ENCODE measurements at places on chromosomes 3 and 15.

- no peak for DNase-seq
Measured at GRCh38 chr3:121520510-121520909, 25.3 kb downstream of the POLQ start.

DNA sequence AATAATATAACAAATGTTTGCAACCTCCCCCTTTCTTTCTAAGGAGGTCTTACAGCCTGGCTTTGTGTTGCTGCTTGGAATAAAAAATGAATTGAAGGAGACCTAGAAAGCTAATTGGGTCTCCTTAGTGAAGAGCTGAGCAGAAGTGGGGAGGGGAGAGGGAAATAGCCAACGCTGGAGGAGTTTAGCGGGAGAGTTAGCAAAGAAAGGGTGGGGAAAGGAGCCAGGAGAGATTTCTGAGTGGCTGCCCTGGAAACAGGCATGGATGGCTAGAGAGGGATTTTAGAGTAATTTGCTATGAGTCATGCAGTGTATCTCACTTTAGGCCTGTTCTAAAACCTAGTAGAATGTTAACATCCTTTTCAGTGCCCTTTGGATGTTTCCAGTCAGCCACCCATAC is 45.2 kb upstream of the PFN2 start:
- no peak for DNase-seq

DNA sequence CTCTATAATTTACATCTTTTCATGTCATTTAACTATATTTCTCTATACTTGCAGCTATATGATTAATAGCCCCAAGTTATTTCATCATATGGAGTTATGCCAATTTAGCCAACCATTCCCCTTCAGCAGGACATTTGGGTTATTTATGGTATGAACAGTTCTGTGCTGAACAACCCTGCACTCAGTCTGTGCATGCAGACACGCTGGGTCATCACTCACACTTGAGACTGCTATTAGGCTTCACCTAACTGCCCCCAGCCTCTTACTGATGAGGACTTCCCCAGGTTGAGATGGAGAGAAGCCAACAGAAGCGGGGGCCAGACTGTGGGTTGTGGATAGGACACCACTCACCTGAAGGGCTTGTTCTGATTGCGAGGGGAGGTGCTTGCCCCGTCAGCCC is 7.3 kb downstream of the TADA3 start:
- no peak for DNase-seq

DNA sequence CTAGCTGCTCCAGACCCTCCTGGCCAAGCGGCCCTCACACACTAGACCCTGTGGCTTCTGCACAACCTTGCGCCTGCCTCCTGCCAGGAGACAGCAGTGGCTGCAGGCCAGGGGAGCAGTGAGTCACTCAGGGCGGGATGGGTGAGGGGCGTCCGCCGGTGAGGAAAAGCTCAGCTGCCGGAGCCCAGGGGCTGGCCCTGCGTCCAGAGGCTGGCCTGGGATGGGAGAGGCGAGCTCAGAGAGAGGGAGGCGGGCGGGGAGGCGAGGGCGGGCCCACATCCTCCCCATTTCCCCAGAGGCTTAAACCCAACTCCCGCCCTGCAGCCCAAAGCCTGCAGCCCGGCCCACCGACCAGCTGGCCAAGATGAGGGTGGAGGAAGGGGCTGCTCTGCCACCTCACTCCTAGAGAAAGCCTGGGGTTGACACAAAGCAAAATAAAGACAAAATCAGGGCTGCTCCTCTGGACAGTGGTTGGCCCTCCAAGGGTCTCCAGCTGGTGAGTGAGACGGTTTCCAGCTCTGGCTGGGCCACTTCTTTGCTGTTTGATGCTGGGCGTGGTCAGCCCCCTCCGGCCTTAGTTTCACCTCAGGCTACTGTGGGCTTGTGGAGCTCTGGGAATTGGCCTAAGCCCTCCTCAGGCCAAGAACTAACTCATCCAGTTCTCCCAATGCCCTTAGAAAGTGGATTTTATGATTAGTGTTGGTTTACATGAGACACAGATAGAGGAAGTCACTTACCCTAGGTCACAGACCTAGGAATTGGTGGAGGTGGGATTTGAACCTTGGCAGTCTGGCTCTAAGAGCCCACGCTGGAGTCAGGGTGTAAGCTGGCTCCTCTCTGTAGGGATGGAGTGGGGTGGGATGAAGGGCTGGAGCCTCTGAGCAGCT is 50.6 kb downstream of the IQSEC1 start:
- no peak for DNase-seq

- no peak for DNase-seq
Measured at GRCh38 chr15:68637767-68638404, 59.1 kb downstream of the CORO2B start.

DNA sequence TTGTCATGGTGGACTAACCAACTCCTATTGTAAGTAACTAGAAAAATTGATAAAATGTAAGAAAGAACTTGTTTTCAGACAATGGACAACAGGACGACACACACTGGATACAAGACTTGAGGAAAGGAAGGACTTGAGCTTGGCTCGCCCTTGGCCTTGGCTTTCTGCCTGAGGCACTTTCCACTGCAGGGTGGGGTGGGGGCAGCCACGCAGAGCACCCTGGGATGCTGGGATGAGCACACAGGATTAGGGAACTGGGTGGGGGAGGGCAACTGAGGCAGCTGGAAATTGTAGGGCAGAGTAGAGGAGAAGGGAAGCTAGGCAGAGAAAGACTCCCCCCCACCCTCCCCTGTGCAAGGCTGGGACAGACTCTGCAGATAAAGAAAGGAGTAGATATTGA is 25.5 kb upstream of the HHATL start:
- DNase-seq, result no peak

- DNase-seq, result no peak
Measured at GRCh38 chr3:94232921-94233320, 170.1 kb downstream of the NSUN3 start.

DNA sequence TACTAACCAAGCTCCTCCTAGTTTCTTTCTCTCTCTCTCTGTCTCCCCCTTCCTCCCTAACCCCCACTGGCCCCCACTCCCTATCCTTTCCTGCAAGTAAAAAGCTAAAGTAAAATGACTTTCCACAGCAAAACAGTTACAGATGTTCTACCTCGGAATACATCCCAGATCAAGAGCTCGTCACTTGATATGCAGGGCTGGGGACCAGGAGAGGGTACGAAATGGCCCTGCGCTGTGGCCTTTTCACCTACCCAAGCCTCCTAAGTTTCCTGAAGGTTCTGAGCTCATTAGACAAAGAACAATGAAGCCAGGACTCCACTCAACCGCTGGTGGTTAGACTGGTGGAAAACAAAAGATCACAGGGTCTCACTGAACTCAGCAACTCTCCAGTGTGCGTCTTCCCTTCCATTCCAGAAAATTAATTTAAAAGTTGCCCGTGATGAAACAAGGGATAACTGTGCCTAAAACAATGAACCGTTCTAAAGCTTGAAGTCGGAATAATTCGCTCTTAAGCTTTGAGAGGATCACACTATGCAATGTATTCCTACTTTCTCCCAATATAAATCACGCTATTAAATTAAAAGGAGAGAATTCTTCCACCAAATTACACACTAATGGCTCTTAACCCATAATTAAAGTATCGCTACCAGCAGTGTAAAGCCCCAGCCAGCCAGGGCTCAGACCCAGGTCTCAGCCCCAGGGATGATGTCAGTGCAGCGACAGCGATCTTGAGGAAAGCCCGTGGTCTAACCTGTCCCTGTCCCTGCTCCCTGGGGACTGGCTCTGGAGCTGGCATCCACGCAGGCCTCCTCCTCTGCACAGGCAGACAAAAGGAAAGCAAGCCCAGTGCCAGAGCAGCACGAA is 5.0 kb downstream of the VGLL4 start:
- DNase-seq, result no peak

DNA sequence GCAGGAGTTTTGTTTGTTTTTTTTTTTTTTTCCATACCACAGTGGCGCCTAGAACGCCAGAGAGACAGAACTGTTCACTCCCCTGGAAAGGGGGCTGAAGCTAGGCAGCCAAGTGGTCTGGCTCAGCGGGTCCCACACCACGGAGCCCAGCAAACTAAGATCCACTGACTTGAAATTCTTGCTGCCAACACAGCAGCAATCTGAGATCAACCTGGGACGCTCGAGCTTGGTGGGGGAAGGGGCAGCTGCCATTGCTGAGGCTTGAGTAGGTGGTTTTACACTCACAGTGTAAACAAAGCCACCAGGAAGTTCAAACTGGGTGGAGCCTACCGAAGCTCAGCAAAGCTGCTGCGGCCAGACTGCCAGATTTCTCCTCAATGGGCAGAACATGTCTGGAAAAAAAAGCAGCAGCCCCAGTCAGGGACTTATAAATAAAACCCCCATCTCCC is 29.8 kb downstream of the SPICE1 start:
- no peak for DNase-seq

DNA sequence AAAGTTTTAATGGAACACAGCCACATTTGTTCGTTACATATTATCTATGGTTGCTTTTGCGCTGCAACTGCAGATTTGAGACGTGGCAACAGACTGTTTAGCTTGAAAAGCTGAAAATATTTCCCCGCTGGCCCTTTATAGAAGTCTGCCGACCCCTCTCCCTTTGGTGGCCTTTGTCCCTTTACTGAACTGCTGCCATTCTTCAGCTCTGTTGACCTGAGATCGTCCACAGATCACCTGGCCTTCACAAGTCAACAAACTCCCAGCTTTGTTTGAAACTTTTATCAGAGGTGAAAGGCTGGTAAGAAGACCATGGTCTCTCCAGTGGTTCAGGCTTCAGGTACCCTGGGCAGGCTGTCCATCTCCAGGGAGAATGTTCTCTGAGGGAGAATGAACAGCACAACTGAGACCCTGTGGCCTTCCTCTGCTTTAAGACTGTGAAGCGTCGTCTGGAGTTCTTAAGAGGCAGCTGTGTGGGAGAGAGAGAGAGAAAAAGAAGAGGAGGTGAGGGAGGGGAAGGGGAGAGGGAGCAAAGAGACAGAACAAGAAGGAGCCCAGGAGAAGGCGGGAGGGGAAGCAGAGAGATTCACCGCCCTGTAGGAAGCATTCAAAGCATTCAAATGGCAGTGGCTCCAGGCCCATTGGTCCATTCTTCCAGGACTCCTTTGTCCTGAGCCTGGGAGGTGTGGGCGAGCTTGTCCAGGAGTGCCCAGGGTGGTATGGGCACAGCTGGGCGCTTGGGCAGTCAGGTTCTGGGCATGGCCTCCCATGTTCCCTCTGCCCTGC is 53.7 kb upstream of the INSYN1 start:
- no peak for DNase-seq

- no peak for DNase-seq
Measured at GRCh38 chr15:59176653-59177316, 29.9 kb upstream of the LDHAL6B start.

DNA sequence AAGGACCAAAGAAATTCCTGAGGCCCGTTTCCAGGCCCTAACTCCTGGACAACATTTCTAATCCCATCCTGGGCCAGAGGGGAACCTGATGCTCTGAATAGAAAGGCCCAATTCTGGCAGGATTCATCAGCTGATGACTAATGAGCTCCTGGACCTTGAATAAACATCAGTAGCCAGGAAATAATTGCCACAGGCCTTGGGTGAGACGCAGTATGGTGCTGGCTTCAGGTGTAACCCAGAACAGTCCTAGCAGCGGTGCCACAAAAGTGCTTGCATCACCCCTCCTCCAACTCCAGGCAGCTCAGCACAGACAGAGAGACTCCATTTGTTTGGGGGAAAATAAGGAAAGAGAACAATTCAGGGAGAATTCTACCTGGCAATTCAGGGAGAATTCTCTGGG is 184.7 kb upstream of the POU1F1 start:
- no peak for DNase-seq

DNA sequence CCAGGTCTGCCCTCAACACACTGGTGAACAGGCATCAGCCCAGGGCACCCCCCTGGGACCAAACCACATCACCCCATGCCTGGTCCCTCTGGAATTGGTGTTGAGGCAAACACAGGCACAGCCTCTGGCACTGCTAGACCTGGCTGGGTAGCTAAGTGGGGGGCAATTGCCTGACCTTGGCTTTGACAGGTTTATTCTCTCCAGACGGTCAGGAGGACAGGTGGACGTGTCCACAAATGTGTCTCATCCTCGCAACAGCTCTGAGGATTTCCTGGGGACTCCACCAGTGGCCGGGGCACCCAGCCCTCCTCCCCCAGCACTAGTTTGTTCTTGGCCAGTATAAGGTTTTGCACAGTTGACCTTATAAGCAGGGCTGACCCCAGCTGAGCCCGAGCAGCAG is 31.3 kb downstream of the TKT start:
- no peak for DNase-seq

DNA sequence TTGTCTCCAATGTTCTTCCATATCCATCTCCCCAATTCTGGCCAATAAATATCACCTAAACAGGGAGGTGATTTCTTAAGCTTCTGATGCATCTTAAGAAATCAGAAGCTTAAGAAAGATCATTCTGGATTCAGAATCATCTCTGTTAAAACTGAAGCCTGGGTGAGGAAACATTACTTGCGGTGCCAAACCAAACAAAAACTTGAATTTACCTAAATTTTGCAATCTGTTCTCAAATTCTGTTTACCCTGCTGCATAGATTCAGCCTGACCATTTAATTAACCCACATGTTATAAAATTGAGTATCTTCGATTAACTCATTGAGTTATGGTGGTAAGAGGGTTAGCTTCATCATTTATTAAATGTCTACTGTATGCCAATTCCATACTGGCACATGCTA is 204.4 kb upstream of the ZNF385D start:
- no peak for DNase-seq

GRCh38 chr15:79467865-79468586 is 35.9 kb downstream of the MINAR1 start:
- DNase-seq, result no peak

GRCh38 chr3:170344971-170345370 is 12.5 kb upstream of the SKIL start:
- DNase-seq, result no peak

DNA sequence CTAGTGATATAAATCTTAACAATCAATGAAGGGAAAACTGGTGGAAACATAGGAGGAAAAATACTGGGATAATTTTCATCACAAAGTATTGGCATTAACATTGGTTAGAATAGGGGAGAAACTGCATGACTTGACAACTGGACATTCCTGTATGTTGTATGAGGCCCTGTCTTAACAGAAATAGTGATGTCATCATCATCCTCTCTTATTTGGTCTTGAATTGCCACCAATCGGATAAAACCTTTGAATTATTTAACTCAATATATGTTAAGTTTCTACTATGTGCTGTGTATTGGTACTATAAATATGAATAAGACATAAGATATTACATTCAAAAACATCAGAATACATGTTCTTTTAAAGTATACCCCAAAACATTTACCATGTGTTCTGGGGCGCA is 130.1 kb upstream of the CCDC54 start:
- no peak for DNase-seq

- DNase-seq, result no peak
Measured at GRCh38 chr3:134136604-134137003, 106.9 kb upstream of the SLCO2A1 start.

- DNase-seq, result no peak
Measured at GRCh38 chr3:17352620-17353019, 389.8 kb downstream of the TBC1D5 start.

- no peak for DNase-seq
Measured at GRCh38 chr3:27072810-27073651, 296.2 kb downstream of the NEK10 start.

- DNase-seq, result no peak
Measured at GRCh38 chr15:90708516-90708915, 8.6 kb upstream of the BLM start.

GRCh38 chr3:111874177-111874820 is 15.2 kb downstream of the PHLDB2 start:
- no peak for DNase-seq

- no peak for DNase-seq
Measured at GRCh38 chr15:35320911-35321310, 225.1 kb downstream of the DPH6 start.
